ENCODE measurements at places on chromosomes 2 and 18. TPM values are rescaled to one million over a fixed set of nuclear protein-coding genes. Genes with fewer than 3 reads are reported as not detected.

Gene CCDC141
- total RNA-seq: 3.7 TPM

Gene TEKT4
- not detected for total RNA-seq

Gene CD28
- 0.11 TPM for total RNA-seq

Gene MAPRE3
- 1.5 TPM for total RNA-seq

Gene PCARE
- total RNA-seq: not detected

Gene VWA3B
- not detected for total RNA-seq

Gene MPP4
- total RNA-seq: 0.22 TPM

Gene KANSL1L
- 23.3 TPM for total RNA-seq

Gene IL36A
- not detected for total RNA-seq

Gene TACR1
- total RNA-seq: not detected

Gene TBR1
- under 0.01 TPM for total RNA-seq

Gene CAPN14
- 0.09 TPM for total RNA-seq

Gene POTEI
- total RNA-seq: 0.17 TPM

Gene CREG2
- under 0.01 TPM for total RNA-seq

Gene POTEJ
- 0.26 TPM for total RNA-seq

Gene FAM110C
- 0.17 TPM for total RNA-seq

Gene PPP1R1C
- total RNA-seq: 0.33 TPM

Gene ALPI
- total RNA-seq: not detected

Gene COL6A3
- total RNA-seq: 35.2 TPM

Gene MSTN
- 0.11 TPM for total RNA-seq

Gene LRRC30
- total RNA-seq: not detected

Gene NOSTRIN
- total RNA-seq: 0.22 TPM

Gene CNGA3
- not detected for total RNA-seq

Gene CRACDL
- 0.54 TPM for total RNA-seq

Gene RGPD5
- total RNA-seq: 23.8 TPM

Gene DIPK1C
- total RNA-seq: not detected
